ENCODE measurements at places on chromosomes 6 and 20. TPM values are rescaled to one million over a fixed set of nuclear protein-coding genes. Genes with fewer than 3 reads are reported as not detected.

SCRT2 gene
- not detected for total RNA-seq

CCDC28A gene
- 10.9 TPM for total RNA-seq

ASIP gene
- not detected for total RNA-seq

HRH3 gene
- not detected for total RNA-seq

KAT14 gene
- total RNA-seq = 10.8 TPM

AKAP7 gene
- 3.6 TPM for total RNA-seq

SCGN gene
- total RNA-seq = not detected

SEC23B gene
- total RNA-seq = 67.4 TPM

AFDN gene
- 29.1 TPM for total RNA-seq

SDCBP2 gene
- total RNA-seq = 1.8 TPM

PSORS1C2 gene
- total RNA-seq = not detected

PNPLA1 gene
- 0.03 TPM for total RNA-seq

MRAP2 gene
- total RNA-seq = 2.7 TPM

ULBP3 gene
- 5.1 TPM for total RNA-seq

GABRR2 gene
- total RNA-seq = 0.33 TPM

All from smooth muscle cell of the pulmonary artery (primary cell).